Activated naive CD8-positive, alpha-beta T cell treated with anti-CD3 and anti-CD28 coated beads, Interleukin-2, amount 50 U/mL, for 16 hours (primary cell): ENCODE measurements at places on chromosomes 16 and 17.

- DNase-seq: no peak
These were observed 948 bp downstream of the UTP18 start for GRCh38 chr17:51261024-51261963.

- DNase-seq: no peak
These were observed 13.9 kb upstream of the RNF213 start for GRCh38 chr17:80246726-80247125.

DNA sequence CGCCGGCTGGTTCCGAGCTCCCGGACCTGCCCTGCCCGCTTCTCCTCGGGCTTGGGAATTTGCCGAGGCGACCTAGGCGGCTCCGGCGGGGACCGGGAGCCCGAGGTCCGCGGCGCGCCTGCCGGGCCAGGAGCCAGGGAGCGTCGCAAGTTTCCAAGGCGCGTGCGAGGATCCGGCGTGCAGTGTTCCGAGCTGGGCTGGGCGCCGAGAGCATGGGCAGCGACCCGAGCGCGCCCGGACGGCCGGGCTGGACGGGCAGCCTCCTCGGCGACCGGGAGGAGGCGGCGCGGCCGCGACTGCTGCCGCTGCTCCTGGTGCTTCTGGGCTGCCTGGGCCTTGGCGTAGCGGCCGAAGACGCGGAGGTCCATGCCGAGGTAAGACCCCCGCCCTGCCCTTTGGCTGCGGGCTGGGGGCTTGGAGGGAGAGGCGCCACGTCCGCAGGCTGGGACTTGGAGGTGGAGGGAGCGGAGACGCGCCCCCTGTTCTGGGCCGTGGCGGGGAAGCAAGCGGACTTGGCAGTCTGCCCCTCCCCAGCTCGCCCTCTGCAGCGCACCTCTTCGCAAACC lies 668 bp downstream of the MMP15 start:
- no peak for DNase-seq

DNA sequence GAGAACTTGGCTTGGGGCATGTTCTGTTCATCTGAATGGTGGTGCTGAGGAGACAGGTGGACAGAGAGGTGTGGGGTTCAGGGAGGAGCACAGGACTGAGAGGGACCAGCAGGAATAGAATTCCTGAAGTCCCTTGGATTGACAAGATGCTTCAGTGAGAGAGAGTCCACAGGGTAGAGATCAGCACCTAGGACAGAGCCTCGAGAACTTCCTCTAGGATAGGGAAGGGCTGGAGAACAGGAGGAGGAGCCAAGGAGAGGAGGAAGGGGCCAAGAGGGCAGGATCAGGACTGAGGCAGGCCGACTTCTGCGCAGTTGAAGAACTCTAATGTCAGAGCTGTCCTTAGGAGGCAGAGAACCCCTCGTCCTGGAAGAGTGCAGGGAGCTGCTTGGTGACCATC lies 138.4 kb downstream of the PRKCB start:
- no peak for DNase-seq

DNA sequence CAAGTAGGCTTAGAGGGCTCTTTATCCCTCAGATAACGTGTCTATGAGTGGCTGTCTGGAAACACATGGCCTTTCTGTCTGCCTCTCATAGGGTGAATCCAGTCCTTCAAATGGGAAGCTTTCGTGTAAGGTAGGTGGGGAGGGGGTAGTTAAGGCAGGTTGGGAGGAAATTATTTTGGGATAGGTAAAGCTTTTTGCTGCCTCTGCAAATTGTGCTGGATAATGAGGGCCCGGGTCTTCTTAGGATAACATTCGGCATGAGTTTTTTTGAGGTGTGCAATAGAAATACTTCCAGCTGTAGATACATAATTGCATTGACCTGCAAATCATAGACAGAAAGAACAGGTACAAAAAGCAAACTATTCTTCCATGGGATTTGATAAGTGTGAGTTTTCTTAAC lies 189.7 kb downstream of the PRKCA start:
- DNase-seq: no peak

GRCh38 chr17:48930435-48930873 lies 14.2 kb downstream of the SNF8 start:
- DNase-seq: no peak

DNA sequence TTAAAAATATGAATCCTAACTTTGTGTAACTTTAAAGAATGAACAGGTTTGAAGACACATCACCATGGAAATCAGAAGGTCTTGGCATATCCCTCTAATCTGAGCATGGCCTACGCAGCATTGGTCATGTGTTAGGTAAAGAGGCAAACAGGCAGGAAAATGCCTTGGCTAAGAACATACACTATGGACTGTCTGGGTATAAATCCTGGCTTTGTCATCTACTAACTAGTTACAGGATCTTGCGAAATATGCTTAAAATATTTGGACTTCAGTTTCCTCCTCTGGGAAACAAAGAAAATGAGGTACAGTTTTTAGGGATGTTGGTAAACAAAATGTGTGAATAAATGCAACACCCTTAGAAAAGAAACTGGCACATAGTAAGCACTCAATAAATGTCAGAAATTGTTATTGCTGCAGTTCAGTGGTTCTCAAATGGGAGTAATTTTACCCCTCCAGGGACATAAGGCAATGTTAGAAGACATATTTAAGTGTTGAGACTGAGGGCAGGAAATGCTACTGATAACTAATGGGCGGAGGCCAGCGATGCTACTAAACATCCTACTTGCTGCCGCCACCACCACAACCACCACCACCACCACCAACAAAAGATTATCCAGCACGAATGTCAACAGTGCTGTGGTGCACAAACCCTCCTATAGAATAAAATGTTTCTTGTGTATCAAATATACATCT lies 770.8 kb upstream of the SOX9 start:
- DNase-seq: no peak

DNA sequence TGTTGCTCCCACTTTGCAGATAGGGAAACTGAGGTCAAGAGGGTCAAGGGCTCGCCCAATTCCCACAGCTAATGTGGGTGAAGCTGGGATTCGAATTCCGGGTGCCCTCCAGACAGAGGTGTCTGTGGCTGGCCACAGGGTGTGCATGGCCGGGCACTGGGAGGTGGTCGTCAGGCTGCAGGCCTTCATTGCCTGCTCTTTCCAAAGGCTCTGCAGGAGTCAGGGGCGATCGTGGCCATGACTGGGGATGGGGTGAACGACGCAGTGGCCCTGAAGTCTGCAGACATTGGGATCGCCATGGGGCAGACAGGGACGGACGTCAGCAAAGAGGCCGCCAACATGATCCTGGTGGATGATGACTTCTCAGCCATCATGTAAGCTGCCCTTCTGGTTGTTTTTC lies 49.8 kb downstream of the MEAK7 start:
- DNase-seq: no peak

DNA sequence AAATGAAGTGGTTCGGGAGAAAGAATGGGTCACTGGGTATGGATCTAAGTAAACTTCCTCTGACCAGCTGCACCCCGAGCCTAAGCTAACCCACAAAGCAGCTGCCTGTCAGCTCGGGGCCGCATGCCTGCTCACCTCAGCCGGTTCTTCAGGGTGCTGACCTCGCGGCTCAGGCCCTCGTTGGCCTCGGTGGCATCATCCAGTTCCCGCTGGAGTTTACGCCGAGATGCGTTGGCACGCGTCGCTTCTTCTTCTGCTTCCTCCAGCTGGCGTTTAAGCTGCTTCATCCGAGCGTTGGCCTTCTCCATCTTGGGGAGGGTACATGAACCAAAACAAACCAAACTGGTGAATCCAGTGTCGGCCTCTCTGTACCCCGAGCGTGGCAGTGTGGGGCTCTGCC lies 41.1 kb downstream of the NDEL1 start:
- no peak for DNase-seq
